NCI-H748 treated with DMSO at 0.1 percent for 48 hours (cell line): ENCODE measurements at places on chromosomes 11 and 22.
A peak's percentile ranks its signal among the peaks of the same experiment; 100 is the strongest.

DNA sequence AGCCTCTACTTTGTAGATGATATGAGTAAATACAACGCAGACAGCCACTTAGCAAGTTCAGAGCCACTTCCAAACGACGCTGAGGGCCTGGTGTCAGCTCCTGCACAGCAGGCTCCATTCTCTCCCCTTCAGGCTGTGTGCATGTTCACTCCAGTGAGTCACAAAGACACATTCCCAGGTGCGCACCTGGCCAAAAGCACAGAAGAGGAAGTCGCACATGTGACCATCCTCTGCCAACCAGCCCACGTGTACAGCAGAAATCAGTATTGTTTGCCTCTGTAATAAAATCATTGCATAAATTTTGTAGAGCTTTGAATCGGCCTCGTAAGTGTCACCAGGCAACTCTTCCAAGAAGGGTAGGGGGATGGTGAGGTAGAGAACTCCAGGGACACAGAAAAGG is 19.5 kb upstream of the TPH1 start:
- peak; percentile 80 for DNase-seq

DNA sequence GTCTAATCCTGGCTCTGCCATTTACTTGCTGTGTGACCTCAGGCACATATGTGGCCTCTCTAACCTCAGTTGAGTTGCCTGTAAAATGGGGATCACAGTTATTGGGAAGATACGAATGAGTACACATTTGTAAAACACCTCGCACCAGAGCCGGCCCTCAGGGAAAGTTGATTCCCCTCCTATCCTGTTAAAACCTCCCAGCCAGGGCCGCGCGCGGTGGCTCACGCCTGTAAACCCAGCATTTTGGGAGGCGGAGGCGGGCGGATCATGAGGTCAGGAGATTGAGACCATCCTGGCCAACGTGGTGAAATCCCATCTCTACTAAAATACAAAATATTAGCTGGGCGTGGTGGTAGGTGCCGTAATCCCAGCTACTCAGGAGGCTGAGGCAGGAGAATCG is 7.8 kb upstream of the MYBPC3 start:
- DNase-seq: no peak

DNA sequence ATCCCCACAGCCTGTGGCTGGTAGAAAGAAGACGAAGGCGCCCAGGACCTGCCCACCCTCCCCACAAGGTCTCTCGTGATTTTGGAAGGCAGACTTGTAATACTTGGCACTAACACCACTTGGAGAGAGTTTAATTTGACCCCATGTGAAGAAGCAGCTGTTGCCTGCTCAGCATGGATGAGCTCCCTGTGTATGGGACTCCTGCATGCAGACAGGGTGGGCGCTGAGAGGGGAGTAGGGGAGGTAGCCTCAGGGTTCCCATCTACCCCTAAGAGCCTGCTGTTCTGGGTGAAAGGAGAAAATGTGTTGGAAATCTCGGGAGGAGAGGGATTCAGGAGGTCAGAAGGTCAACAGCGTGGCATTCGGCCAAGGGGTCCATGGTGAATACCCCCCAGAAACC is 625.9 kb downstream of the TBC1D22A start:
- DNase-seq: no peak

- no peak for DNase-seq
Observed at GRCh38 chr11:62054484-62055121, 69.2 kb upstream of the INCENP start.

DNA sequence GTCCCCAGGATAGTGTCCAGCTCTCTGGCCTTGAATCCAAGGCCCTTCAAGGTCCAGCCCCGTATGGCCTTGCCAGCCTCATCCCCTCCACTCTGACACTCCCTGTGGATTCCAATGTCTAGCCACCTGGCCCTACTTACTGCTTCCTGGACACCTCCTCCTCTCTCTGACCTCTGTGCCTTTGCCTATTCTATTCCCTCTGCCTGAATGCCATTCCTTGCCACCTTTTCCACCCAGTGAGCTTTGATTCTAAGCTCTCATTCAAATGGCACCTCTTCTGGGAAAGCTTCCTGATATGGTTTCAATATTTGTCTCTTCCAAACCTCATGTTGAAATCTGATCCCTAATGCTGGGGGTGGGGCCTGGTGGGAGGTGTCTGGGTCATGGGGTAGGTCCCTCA is 31.9 kb upstream of the TTLL12 start:
- no peak for DNase-seq

- peak; percentile 16 for DNase-seq
Observed at GRCh38 chr22:39243439-39244135, 1.2 kb downstream of the PDGFB start.

DNA sequence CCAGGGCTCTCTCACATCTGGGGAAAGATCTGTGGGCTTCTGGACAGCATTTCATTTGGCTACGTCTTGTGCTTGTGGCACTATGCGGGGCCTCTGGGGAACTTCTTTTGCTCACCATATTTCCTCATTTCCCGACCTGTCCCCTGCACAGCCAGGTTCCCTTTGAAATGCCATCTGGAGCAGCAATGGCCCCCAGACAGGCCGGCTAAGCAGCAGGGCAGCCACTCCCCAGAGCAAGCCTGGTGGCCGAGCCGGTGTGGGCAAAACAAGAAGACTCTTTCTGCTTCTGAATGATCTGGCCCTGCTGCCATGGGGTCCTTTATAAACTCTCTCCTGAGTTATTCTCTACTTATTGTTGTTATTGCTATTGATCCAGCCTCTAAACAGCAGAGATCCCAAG is 190.7 kb upstream of the NECTIN1 start:
- DNase-seq: no peak

DNA sequence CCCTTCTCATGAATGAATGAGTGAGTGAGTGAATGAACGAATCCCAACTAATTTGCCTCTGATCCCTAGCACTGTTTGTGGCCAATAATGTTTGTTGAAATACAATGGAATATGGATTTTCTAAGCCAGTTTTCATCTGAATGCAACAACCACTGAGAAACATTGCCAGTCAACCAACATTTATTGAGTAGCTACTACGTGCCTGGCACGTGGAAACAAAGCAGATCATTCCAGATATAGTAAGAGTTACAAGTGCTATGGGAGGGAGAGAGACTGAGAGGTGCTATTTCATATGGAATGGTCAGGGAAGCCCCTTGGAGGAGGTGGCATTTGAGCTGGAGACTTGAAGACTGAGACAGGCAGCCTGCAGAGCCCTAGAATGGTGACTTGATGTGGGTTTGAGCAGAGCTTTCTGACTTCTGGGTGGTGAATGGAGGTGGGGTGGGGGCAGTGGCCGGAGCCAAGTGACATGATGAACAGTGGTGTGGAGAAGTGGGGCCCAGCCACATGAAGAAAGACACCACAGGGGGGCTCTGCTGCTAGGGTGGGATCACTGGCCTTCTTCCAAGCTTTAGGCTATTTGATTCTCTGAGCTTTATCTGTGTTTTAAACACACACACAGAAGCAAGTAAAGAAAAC is 35.1 kb upstream of the SMTN start:
- DNase-seq: no peak

- no peak for DNase-seq
Observed at GRCh38 chr11:66914505-66914904, 43.7 kb downstream of the PC start.

GRCh38 chr11:64788321-64789215 is 10.2 kb upstream of the SF1 start:
- no peak for DNase-seq

- DNase-seq: no peak
Observed at GRCh38 chr11:11206484-11206883, 146.6 kb downstream of the CSNK2A3 start.

- no peak for DNase-seq
Observed at GRCh38 chr11:75665990-75666389, 2.8 kb downstream of the MAP6 start.

- no peak for DNase-seq
Observed at GRCh38 chr11:62601122-62601371, 618 bp downstream of the MTA2 start.

- no peak for DNase-seq
Observed at GRCh38 chr11:7603031-7603781, 70.1 kb downstream of the CYB5R2 start.

- DNase-seq: no peak
Observed at GRCh38 chr22:46679706-46680269, 58.3 kb downstream of the CERK start.

GRCh38 chr22:29344137-29344536 is 28.6 kb upstream of the RASL10A start:
- no peak for DNase-seq

DNA sequence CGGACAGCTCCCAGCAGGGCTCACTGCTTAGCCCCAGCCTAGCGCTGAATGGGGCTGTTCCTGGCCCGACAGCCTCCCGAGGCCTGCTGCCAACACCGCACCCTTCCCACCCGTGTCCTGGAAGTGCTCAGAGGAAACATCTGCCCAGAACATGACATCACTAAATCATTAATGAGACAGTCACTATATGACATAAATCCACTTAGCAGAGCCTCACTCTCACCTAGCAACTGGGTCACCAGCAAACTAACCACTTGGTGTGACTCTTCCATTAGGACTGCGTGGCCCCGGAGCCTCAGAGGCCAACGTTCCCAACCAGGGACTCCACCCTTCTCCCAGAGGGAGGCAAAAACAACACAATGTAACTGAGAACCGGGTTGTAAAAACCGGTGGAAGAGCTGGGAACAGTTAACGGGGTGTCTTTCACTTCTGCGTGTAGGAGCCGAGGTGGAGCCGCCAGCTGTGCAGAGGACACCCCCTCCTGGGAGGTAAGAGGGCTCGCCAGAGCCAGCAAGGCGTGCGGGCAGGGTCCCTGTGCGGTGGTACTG is 21.4 kb upstream of the PACSIN2 start:
- DNase-seq: no peak

DNA sequence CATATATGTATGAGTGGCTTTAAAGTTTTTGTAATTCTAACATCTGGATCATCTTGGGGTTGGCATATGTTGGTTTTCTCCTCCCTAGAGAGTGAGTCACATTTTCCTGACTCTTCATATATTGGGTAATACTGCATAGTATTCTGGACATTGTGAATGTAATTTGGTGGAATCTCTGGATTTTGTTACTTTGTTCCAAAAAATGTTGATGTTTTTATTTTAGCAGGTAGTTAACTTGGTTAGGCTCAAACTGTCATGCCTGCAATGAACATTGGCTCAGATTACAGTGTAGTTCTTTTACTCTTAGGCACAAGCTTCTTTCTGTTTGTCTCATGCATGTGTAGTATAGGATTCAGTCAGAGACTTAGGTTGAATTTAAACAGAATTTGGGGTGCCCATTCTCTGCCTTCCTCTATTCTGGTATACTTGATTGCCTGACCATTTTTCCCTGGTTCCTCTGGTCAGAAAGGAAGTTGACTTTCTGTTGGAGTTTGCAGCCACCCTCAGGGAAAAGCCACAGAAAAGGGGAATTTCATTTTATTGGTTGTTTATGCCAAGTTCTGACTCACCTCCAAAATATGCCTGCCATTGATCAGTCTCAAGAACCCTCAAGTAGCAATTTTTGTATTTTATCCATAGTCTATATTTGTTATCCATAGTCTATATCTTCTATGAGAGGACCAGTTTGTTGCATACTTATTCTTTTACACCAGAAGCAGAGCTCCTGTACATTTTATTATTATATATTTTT is 151.7 kb downstream of the UVRAG start:
- no peak for DNase-seq

DNA sequence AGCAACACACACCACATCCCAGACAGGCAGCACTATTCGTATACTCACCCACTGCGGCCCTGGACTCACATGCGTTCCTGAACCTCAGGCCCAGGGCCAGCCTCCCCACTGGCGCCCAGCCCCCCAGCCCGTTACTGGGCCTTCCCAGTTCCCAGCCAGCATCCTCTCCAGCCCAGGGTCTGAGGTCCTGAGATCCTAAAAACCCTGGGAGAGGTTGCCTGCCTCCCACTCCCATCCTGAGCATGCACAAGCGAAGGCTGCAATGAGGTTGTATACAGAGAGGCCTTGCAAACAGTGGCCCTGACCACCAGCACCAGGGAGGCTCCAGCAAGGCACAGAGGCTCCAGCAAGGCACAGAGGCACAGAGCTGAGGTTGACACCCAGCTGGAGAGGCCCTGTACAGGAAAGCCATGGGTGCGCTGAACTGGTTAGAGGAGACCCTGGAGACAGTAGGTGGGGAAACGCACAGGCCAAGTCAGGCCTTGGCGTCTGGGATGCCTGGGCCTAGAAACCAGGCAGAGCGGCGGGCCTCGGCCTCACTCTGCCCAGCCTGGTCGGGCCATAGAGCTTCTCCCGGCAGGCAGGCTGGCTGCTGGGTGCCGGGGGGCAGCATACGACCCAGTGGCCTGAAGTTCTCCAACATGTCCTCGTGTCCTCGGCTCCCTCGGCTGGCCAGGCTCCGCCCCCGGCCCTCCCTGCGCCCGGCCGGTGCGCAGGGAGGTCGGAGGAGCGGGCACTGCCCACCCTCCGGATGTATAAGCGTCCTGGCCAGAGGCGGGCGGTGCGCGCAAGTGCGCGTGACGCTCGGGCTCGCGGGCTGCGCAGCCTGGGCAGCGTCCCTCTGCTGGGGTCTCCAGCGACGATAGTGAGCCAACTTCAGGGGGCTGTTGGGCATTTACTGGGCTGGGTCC is 2.3 kb upstream of the TBX1 start:
- no peak for DNase-seq

GRCh38 chr11:116866804-116867455 is 29.5 kb upstream of the APOA1 start:
- DNase-seq: no peak

GRCh38 chr22:36245805-36246356 is 6.6 kb upstream of the APOL2 start:
- DNase-seq: no peak

- no peak for DNase-seq
Observed at GRCh38 chr11:67095214-67095507, 23.9 kb upstream of the KDM2A start.

- DNase-seq: no peak
Observed at GRCh38 chr11:119207415-119207960, 1.3 kb downstream of the CBL start.

- DNase-seq: no peak
Observed at GRCh38 chr11:44351006-44351660, 41.2 kb upstream of the ALX4 start.

- no peak for DNase-seq
Observed at GRCh38 chr11:126598344-126599216, 243.1 kb downstream of the ST3GAL4 start.

DNA sequence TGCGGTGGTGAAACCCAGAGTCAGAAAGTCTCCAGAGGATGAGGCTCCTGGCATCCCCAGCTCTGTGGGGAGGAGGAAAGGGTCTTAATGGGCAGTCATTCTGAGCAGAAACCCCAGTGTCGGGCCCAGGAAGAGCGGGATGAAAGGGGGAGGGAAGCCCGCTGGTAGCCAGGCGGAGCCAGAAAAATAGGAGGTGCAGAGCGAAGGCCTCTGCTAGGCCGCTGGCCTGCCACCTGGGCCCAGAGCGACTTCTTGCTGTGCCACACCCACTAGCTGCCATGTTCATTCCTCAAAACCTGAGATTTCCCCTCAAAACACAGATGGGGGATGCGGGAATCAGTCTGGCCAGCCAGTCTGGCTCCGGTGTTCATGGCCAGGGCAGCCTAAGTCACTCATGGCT is 650 bp upstream of the POU2AF3 start:
- no peak for DNase-seq
